Left renal cortex interstitium (tissue), 4 donors: ENCODE measurements at places on chromosomes 5 and 9.

DNA sequence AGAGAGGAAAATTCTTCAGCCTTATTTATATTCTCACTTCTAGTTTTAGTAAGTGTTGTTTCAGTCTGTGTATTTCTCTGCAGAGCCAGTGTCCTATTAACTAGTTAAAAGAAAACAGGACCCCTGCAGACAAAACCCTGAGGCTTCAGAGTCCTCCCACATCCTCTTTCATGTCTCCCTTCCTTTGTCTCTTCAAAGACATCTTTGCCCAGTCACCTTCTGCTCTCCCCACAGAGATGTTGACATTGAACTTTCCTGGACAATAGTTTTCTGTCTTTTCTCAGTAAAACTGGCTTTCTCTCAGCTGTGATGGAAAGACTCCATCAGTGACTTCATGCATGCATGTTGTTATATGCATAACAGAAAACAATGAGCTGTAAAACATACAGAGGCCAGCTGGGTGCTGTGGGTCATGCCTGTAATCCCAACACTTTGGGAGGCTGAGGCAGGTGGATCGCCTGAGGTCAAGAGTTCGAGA is 20.2 kb downstream of the GRAMD2B start:
- no peak for DNase-seq

- no peak for DNase-seq
These were observed 26.9 kb upstream of the GALNT10 start for GRCh38 chr5:154163327-154164248.

GRCh38 chr9:109181284-109181683 is 14.2 kb upstream of the FRRS1L start:
- no peak for DNase-seq

- no peak for DNase-seq
These were observed 20.9 kb upstream of the DMXL1 start for GRCh38 chr5:119049824-119050449.

DNA sequence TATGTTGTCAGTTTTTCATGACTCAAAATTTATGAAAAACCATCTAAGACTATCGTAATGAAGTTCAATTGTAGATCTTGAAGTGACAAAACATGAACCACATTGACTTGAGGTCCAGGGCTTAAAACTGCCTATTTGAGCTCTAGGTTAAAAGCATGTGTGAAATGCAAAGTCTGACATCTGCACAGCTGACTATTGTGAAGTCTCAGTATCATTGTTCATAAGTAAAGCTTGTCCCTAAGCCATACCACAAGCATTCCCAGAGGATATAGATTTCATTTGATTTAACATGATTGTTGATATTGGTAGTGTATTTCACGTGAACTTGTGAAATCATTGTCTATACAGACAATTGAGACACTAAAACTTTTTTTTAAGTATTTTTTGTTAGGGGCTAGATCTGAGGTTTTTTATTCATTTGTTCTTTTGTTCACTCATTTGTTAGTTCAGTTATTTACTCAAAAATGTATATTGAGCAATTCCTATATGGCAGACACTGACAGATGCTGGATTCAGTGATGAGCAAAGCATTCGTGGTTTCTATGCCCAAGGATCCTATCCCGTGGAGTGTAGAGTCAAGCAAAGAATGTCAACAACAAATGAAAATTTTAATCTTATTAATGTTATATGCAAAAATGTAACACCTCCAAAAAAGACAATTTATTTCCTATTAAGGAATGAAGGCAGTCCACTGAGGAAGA is 485.2 kb downstream of the RAB3C start:
- DNase-seq, result no peak

- no peak for DNase-seq
These were observed 93.2 kb downstream of the C5orf15 start for GRCh38 chr5:133875179-133875578.
